ENCODE measurements at places on chromosomes 5 and 9.

DNA sequence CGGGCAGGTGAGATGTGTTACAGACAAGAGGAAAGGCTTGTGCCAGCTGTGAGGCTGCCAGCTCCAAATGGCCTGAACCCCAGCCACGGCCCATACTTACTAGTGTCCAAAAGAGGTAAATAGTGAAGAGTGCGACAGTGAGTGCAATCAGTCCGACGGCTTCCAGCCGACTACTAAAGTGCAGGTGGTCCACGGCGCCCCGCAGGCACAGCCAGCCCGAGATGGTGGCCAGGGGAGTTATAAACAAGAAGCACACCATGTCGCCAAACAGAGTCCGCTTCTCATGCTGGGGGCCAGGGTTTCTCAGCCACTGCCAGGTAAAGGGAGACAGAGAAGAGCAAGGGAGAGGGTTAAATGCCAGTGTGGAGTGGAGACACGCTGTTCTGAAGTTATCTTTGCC lies 101.1 kb downstream of the LMNB1 start:
- H3K4me1 ChIP-seq = no peaks in the 10 kb centered on the region
- H3K4me3 ChIP-seq = no peak overlapping the region
- no peaks in the 10 kb centered on the region for H3K36me3 ChIP-seq

GRCh38 chr9:32487981-32488380 lies 38.0 kb downstream of the RIGI start:
- no peaks in the 10 kb centered on the region for H3K4me1 ChIP-seq
- H3K27ac ChIP-seq = no peak overlapping the region
- no peak for DNase-seq
- peaks cover 22% of the 10 kb centered on the region for H3K36me3 ChIP-seq

DNA sequence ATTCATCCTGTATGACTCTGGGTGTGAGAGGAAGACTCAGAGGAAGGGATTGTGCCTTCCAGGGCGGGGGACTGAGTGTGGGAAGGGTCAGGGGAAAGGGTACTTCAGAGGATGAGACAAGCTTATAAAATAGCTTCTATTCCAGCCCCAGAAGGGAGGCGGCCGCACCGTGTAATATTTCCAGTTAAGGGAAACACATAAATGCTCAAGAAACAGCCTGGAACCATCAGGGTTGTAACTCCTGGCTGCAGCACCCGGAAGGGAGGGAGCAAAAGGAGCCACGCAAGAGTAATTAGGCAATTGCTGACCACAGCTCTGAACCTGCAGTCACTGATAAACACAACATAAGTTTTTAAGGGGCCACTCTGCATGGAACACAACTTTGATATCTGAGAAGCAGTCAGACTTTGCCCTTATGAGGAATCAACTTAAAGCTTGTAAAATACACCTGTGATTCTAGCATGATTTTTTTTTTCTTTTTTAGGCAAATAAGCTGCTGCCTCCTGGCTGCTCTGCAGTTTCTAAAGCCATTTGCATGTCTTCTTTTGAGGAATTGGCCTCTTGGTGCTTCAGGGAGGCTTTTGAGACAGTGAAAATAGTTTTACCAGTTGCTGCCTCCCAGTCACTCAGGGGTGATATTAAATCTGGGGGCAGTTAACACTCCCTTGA lies 382.7 kb downstream of the ENC1 start:
- no peaks in the 10 kb centered on the region for H3K4me1 ChIP-seq
- H3K36me3 ChIP-seq = no peaks in the 10 kb centered on the region
- peaks cover 5% of the 10 kb centered on the region for H3K27me3 ChIP-seq

DNA sequence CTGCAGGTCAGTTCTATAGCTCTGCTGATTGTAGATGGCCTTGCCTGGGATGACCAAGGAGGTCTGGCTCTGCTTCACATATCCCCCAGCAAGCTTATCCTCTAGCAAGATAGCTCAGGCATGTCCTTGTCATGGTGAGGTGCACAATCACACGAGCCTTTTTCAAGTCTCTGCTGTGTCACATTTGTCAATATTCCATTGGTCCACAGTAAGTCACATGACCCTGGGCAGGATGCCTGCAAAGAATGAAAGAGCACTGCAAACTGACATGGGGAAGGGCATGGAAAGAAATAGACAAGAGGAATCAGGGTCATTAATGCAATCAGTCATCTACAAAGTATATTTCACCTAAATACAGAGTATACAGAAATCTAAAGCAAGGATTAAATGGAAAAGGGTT lies 142.0 kb downstream of the RORB start:
- H3K27ac ChIP-seq = no peak overlapping the region
- no peaks in the 10 kb centered on the region for H3K36me3 ChIP-seq
- no peak overlapping the region for H3K4me3 ChIP-seq

DNA sequence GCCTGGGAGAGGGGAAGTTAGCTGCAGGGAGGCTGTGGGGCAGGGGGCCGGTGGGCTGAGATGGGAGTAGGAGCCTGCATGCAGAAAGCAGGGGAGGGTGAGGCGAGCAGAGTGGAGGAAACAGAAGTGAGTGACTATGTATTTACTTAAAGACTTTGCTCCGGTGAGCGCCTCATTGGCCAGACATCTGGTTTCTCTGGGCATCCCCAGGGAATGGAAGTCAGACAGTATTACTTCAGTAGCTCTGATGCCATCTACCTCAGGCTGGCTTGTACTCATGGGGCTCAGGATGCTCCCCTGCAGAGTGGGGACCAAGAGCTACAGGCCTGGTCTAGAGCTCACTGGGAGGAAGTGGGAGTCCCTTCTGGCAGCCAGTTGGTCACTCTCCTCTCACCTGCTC lies 78.2 kb upstream of the ARAP3 start:
- H3K4me3 ChIP-seq = no peak overlapping the region
- no peak for DNase-seq
- peaks cover 44% of the 10 kb centered on the region for H3K27me3 ChIP-seq
- no peak overlapping the region for H3K27ac ChIP-seq

DNA sequence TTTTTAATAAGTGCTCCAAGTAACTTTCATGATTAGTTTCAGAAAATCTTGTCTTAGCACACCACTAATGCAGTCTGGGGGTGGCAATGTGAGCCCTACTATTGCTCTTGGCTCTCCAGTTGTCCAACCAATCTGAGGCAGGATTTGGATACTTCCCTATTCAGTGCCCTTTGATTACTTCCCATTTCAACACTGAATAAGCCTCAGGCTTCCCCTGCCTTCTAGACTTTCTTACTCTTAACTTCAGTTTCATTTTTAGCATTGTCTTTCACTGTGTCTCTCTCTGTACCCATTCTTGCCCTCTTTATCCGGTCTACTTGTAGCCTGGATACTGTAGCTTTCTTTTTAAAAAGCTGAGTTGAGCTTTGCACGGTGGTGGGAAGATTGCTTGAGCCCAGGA lies 186.1 kb downstream of the C9orf152 start:
- H3K4me1 ChIP-seq = peaks cover 7% of the 10 kb centered on the region
- DNase-seq = no peak
- H3K27me3 ChIP-seq = no peaks in the 10 kb centered on the region

DNA sequence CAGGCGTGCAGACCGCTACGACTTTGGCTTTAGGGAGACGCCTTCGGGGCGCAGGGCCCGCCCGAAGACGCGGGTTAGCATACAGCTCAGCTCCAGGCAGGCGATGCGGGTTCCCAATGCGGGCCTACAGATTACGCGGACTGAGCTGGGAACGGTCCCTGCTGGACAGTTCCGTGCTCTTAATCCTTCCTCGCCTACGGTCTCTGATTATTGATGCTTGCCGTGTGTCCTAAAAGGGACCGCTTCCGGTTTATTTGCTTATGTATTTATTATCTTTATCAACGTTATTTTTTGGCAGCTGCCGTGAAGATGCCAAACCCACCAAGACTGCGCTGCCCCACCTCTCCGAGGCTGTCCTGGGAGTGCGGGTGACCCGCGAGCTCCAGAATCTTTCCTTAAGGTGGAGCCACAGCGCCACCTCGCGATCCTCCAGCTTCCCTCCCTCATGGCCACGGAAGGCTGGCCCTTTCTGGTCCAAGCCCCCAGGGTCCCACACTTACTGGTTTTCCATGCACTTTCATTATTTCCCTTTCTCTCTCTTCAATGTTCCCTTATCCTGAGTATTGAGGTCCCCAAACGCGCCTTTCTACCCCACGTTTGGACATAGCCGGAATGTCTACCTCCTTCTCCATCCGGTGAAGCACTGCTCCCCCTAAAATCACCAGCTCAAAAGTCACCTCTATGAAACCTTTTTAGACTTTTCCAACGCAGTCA lies 7.0 kb upstream of the EBF1 start:
- H3K36me3 ChIP-seq = no peaks in the 10 kb centered on the region
- H3K27ac ChIP-seq = no peak overlapping the region
- peak overlapping the region; percentile 72 for H3K4me3 ChIP-seq
- peaks cover 57% of the 10 kb centered on the region for H3K27me3 ChIP-seq
- peak; percentile 80 for DNase-seq
- H3K4me1 ChIP-seq = peaks cover 24% of the 10 kb centered on the region

DNA sequence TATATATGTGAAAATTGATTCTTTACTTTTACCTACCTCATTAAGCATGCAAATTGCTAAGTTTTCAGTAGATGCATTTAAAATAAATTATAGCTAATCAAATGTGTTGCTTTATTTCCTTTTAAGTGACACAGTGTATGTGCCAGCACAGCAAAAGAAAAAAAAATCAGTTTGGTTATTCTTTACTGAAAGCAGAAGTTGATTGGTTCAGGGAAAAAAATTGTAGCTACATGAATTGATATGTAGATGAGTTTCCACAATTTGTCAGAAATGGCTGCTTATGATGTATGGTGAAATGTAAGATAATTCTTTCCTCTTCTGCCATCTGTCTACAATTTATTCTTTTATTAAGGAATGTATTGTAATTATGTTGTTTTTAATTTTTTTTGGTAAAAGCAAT lies 57.8 kb downstream of the PARP8 start:
- no peak overlapping the region for H3K4me3 ChIP-seq
- H3K36me3 ChIP-seq = no peaks in the 10 kb centered on the region
- no peak overlapping the region for H3K27ac ChIP-seq
- peaks cover 85% of the 10 kb centered on the region for H3K4me1 ChIP-seq

DNA sequence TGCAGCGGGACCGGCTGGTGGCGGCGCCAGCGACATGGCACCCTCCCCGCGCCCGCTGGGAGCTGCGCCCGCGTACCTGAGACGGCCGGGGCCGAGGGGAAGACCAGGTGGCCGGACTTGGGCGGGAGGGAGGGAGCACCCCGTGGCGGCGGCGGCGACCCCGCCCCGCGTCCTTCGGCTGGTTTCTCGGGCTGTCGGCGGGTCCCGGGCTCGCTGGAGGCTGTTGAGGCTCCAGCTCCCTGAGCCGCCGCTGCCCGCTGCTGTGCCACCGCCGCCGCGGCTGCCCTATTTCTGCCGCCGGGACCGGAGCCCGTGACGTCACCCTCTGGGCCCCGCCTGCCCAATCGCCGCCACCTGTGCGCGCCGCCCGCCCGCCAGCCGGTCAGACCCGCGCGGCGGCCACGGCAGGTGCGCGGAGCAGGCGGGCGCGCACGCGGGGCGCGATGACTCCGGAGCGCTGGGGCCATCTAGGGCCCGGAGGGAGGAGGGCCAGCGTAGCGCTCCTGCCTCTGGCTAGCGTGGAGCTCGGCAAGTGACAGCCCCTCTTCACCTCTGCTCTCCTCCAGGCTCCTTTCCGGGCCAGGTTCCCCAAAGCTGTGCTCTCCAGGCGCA lies at the start of gene FSTL4:
Gene FSTL4 (minus strand): TSS at position 293 of the 612 bp plus-strand sequence.
- DNase-seq = peak; percentile 34
- H3K27me3 ChIP-seq = peaks cover 64% of the 10 kb centered on the region

All from activated naive CD8-positive, alpha-beta T cell treated with anti-CD3 and anti-CD28 coated beads, Interleukin-2, amount 50 U/mL, for 24 hours (primary cell).